ENCODE measurements at places on chromosomes 4 and X.

- DNase-seq, result no peak
Observed at GRCh38 chrX:57313583-57314215, 27.2 kb downstream of the FAAH2 start.

- DNase-seq, result no peak
Observed at GRCh38 chr4:56050625-56051024, 101.9 kb downstream of the CEP135 start.

DNA sequence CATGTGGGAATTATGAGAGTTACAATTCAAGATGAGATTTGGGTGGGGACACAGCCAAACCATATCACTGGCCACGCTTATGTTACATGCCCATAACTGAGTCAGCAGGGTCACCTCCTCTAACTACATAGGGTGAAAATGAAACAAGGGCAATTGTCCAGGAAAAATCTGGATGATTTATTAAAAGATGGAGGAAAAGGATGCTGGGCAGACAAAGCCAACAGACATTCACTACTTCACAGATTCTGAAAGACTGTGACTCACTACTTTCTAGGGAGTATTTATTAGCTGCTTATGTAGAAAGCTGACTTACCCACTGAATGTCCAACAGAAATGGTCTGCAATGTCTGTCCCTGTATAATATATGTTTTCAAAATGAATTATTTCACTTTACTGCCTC lies 72.4 kb downstream of the APBB2 start:
- no peak for DNase-seq

DNA sequence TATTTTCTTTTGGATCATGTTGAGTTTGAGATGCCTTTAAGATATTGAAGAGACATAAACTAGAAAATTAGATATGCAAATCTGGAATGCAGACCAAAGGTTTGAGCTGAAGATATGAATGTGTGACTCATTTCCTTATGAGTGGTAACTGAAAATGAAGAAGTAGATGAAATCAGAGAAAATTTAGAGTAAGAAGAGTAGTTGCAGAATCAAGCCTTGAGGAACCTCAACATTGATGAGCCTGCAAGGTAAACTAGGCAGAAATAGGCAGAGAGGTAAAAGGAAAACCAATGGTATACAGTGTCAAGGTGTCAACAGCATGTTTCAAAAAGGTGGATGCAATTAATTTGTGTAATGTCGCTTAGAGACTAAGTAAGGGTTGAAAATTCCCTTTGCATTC lies 142.8 kb downstream of the MOSPD2 start:
- DNase-seq, result no peak

GRCh38 chr4:38132843-38133662 lies 172.9 kb downstream of the PTTG2 start:
- no peak for DNase-seq

DNA sequence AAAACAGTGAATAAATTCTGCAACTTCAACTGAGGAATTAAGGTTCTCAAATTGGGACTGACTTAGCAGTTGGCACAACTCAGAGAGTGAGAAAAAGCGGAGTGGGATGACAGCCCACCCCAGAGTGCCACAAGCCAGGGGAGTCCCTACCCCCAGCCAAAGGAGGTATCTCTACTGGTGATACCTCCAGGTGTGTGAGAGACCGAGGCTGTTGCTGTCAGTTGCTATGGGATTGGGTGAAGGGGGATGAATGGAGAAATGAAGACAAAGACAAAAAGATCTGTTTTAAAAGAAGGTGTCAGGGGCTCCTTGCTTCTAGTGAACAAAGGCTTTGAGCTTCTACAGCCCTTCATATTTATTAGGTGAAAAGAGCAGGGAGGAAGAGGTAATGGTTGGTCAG lies 71.4 kb upstream of the UGT2B10 start:
- DNase-seq, result no peak

DNA sequence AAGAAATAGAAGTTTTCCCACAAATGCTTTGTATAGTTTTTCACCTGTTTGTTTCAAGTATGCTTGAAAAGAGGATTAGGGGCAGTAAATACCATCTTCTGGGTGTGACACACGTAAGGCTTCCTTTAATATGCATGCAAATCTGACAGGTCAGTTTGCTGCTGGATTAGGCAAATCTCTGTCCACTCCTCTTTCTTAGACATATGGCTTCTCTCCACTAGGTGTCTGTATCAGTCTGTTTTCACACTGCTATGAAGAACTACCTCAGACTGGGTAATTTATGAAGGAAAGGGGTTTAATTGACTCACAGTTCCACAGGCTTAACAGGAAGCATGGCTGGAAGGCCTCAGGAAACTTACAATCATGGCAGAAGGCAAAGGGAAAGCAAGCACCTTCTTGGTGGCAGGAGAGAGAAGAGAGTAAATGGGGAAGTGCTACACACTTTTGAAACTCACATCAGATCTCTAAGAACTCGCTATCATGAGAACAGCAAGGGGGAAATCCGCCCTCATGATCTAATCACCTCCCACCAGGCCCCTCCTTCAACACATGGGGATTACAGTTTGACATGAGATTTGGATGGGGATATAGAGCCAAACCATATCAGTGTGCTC lies 66.9 kb downstream of the TAB3 start:
- DNase-seq, result no peak

DNA sequence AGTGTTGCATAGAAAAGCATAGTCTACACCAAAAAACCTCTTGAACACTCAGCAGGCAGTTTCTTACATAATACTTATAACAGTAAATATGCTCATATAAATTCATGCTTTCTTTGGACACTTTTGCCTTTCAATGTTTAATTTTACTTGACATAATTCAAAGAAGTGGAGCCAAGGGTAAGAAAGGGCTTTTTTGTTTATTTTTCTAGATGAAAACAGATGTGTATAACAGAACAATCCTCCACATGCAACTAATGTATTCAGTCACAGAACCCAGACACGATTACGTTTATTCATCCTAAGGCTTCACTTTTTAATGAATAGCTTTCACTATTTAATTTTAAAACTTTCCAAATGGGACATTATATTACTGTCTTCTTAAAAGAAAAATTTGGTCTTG lies 58.0 kb upstream of the PTPN13 start:
- no peak for DNase-seq

DNA sequence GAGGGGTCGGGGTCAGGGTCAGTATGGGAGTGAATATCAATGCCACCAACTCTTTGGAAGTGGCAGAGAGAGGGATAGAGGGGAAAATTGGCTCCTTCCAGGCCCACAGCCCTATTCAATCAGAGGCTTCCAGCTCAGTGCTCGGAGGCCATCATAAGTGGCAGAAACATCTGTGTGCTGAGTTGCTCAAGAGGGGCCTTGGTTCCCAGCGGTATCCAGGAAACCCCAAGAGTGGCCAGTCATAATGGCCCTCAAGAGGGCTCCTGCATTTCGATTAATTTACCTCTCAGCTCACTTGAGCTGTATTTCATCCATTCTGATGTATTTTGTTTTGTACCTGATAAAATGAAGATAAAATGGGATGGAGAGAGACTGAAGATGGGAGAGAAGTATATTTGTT lies 154.3 kb upstream of the EOLA2 start:
- DNase-seq, result no peak

DNA sequence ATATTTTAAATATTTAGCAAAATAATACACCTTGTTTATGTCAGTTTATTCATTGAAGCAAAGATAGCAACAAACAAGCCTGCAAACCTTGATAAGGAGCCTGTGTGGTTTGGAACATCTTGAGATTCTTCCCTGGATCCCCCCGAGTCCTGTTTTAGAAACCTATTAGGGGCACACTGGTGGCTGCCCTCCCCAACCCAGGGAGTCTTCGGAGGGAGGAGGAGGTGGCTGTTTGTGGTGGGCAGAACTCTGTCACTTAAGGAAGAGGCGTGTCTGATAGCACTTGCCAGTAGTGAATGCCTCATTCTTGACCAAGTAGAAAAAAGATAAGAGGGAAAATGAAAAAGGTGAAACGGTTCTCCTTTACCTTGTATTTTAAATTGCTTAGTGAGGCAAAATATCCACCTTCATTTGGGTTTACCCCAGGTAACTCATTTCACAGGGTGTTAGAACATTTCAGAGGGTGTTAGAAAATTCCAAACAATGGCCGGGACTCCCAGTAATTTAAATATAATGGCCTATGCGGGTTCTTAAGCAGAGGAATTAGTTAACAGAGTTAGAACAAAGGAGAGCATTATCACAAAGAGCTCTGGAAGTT lies 10.4 kb downstream of the KIT start:
- DNase-seq, result no peak

DNA sequence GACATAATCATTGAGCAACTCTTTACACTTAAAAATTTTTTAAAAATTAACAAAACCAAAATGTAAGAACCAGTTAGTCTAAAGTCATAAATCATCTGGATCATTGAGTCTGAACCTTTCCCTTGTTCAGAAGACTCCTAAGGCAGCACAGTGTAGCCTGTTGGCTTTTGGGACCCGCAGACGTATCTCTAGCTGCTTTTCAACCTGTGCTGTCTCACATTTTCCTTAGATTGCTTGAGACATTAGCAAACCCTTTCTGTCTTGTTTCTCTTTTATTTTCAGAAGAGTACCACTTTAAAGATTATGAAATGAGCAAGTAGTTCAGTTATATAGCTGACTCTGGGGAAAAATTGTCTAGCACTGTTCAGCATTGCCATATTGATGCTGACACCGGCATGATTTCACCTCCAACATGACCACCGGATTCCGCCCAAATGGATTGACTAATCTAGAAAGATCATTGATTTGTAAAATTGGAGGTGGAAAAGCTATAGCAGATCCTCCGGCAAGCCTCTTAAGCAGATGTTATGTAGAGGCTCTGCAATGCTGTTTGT lies 8.9 kb downstream of the TCEANC start:
- DNase-seq, result no peak

DNA sequence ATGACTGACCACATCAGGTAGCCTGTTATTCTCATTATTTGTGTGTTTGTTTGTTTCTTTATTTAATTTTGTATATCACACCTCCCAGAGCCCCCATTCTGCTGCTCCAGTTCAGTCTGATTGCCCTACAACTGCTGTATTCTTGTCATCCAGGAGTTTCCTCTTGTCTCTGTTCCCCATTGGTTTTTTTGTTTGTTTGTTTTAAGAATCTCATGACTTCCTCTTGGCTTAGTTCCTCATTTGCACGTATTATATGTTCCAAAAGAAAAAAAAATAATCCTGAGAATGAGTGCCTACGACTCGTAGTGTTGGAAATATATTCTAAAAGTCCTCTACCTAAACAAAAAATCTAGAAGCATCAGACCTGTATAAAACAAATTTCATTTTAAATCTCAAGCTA lies 142.3 kb upstream of the SLIT2 start:
- DNase-seq, result no peak

DNA sequence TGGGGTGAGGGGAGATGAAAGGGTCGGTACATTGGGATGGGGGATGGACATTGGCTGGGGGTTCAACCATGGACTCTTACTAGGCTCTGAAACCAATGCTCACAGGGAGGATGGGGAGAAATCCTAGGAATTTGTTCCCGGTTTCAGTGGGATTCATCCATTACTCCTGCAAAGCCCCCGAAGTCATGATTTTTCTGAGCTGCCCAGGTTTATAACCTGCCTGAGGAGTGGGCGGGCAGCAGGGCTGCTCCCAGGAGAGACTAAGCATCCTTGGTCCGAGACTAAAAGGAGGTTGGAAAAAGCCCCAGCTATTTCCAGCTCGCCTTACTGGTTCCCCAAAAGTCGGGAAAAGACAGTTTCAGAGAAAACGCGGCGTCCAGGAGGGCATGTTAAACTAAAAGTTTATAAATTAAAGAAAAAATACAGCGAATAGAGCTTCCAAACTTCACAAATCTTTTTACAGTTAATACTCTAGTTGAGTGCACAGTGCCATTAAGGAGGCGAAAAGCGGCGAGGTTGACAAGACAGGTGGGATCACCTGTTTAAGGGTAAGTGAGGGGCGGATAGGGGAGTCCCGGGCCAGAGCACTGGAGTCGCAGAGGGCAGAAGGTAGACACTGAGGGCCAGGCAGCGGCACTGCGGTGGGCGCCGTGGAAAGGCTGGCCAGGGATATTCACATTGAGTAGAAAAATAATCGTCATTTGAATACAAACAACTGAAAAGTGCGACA lies 3.7 kb downstream of the NKX3-2 start:
- no peak for DNase-seq

- DNase-seq, result no peak
Observed at GRCh38 chrX:147738265-147738664, 173.5 kb upstream of the FMR1 start.

- no peak for DNase-seq
Observed at GRCh38 chr4:139889264-139889663, 223.6 kb downstream of the MGST2 start.

DNA sequence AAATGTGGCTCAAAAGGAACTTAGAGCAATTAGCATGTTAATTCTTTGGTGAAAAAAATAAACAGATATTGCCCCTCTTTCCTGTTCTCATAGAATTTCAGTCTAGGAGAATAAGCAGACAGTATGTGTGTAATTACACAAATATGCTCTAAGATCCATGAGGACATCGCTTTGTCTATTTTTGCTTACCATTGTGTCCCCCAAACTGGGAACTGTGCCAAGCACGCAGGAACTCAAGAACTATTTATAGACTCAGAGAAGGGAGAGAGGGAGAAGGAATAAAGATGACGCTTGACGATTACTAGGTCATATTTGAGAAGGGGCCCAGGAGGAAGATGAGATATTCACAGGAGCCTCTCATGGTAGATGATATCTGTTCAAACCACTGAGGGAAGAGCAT lies 692.6 kb downstream of the RAB28 start:
- no peak for DNase-seq

DNA sequence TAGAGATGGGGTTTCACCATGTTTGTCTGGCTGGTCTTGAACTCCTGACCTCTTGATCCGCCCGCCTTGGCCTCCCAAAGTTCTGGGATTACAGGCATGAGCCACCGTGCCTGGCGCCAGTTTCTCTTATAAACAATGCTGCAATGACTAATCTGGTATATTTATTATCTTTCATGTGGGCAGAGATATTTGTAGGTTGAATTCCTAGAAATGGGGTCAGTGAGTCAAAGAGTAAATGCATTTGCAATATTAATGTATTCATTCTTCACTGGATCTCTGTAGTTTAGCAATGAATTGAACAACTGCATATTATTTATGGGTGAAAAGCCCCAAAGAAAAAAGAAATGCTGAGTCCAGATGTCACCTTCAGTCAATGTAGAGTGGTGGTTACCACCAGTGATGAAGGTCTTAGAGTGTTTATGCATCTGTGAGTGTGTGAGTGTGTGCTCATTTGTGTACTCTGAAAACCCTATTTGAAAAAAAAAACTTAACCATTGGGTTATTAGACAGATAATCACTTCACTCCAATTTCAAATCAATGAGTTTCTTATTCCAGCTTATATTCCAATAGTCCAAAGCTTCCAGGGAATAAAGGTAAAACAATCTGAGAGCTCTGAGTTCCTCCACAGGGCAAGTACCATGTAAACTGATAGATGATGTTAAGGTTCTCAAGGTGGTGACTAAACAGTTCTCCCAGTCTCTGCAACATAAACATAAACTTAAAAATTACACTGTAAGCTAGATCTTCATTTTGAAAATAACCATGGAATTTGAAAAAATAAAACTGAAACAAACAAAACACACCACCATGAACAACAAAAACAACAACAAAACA lies 22.6 kb upstream of the CD38 start:
- no peak for DNase-seq

DNA sequence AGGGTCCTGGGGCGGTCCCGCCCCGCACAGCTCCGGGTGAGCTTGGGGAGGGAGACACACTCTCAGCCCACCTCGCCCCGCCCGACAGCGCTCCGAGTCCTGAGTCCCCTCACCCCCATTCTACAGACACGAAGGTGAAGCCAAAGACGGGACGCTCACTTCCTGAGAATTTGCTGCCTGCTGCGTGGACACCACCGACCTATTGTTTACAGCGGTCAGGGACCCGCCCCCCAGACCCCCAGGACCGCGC lies 796 bp upstream of the ZNF141 start:
- DNase-seq, result no peak

All from stimulated activated CD8-positive, alpha-beta memory T cell treated with anti-CD3 and anti-CD28 coated beads, Interleukin-7, amount 100 ng/mL, for 1 hour (primary cell).